AG04449 (cell line): ENCODE measurements at places on chromosomes 5 and 9.

DNA sequence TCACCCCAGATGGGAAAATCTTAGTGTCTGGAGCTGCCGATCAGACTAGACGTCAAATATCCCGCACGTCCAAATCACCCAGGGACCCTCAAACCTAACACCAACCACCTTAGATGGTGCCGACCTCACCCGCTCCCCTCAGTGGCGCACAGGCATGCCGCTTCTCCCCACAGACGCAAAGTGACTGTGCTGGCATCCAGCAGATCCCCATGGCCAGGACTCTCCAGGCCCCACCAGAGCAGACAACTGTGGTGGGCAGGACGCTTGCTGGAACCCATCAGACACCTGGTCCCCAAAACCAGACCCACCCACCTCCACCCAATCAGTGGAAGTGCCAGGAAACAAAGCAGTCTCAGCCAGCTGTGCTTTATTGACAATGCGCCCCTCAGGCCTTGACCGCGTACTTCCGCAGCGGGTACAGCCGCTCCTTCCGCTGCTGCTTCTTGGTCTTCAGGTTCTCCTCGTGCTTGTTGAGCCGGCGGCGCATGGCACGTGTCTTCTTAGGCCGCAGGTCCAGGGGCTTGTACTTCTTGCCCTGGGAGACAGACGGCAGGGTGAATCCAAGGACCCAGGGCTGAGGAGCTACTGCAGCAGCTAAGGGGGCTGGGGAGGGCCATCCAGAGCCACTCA is 4.1 kb downstream of the RPL35 start:
- DNase-seq, result no peak

GRCh38 chr5:168701641-168702040 is 122.5 kb upstream of the PANK3 start:
- no peak for DNase-seq

DNA sequence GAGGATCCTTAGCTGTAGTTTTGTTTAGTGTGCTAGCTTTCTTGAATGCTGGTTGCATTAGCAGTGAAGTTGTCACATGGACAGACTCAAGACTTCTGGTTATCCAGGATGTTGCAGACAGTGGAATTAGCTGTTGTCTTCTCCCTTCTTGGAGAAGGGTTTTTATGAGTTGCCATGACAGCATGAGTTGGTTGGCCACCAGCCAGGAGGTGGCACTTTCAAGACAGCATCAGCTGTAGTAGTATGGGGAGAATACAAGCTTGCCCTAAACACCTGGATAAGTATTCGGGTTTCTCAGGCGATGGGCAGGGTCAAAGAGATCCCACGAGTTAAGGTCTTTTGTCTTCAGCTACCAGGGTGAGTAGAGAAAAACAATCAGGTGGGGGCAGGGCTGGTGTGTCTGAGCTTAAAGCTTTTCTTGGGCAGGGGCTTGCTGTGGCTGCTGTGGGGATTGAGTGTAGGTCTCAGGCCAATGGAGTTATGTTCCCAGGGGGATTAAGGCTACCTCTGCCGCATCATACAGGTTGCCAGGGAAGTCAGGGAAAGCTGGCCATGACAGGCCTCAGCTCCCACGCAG is 7.7 kb upstream of the C5orf47 start:
- no peak for DNase-seq

DNA sequence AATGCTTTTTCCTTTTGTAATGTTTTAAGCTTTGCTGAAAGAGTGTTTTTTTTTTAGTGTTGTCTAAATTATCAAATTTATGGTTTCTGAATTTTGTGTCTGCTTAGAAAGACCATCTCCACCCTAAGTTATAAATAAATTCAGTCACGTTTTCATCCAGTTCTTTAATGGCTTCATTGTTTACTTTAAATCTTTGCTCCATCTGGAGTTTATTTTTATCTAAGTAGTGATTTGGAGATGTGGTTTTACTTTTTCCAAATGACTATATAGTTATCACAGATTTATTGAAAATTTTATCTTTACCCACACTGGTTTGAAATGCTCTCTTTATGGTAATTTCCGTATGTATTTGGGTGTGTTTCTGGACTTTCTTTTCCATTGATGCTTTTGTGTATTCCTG is 577.2 kb upstream of the ZNF608 start:
- DNase-seq, result no peak

GRCh38 chr9:98429613-98430012 is 174.2 kb upstream of the TBC1D2 start:
- peak; percentile 55 for DNase-seq

- DNase-seq, result peak; percentile 73
Measured at GRCh38 chr5:109105631-109106267, 304.0 kb downstream of the PJA2 start.

GRCh38 chr9:16023446-16023845 is 470.6 kb downstream of the CCDC171 start:
- no peak for DNase-seq

GRCh38 chr5:159458217-159458711 is 128.0 kb upstream of the IL12B start:
- no peak for DNase-seq

DNA sequence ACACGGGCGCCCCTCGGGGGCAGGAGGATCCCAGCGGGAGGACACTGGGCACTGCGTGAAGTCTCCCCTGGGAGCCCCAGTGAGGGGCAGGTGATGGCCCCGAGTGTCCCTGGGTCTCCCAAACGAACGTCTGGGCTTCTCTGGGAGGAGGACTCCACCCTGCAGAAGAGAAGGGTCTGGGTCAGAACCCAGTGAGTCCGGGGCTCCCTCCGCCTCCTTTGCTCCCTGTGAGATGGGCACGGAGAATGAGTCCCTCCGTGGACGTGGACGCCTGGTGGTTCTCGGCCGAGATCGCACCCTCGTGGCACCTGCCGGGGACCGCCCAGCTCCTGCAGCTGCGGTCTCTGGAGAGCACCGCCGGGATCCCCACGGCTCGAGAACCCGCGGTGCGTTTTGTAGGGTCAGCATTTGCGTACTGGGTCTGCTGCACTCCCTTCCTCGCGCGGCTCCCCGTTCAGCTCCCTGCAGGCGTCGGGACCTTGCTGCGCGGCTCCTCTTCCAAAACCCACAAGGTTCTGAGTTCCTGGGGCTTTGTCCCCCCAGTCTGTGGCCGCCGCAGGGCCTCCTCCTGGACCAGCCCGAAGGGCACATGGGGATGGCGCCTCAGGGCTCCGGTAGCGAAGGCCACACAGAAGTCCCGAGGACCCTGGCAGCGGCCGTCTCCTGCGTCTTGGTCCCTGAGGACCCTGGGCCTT is 10.2 kb upstream of the CEP72 start:
- DNase-seq, result no peak

DNA sequence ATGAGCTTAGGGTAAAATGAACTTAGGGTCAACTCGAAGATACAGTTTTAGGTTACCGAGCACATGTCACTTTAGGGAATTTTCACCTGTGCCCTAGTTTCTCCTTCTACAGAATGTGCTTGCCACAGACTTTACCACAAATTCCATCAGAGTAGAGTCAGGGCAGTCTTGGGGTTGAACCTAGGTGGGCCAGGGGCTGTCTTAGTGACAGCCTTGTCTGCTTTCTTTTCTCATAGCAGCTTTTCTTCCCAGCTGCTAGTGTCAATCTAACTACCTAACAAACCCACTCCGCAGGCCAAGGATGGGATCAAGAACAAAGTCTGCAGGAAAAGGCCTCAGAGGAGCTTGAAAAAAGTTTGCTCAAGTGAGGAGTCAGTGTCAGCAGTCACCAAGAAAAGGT is 458.1 kb upstream of the CDH18 start:
- no peak for DNase-seq

GRCh38 chr5:95733107-95733665 is 2.0 kb downstream of the RHOBTB3 start:
- DNase-seq, result no peak

DNA sequence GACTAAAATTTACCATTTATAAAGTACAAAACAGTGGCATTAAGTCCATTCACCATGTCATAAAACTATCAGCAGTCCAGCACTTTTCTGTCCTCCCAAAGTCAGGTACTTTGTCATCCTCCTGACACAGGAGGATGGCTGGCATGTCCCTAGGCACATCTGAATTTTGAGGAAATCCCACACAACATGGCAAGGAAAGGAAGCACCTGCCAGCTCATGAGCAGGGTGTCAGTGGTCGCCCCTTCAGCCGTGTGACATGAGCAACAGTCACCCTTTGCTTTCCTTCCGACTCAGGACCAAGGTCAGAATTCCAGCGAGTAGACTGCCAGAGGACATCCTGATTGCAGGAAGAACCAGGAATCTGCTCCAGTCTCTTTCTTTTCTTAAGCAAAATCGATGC is 77.1 kb downstream of the PPARGC1B start:
- no peak for DNase-seq

DNA sequence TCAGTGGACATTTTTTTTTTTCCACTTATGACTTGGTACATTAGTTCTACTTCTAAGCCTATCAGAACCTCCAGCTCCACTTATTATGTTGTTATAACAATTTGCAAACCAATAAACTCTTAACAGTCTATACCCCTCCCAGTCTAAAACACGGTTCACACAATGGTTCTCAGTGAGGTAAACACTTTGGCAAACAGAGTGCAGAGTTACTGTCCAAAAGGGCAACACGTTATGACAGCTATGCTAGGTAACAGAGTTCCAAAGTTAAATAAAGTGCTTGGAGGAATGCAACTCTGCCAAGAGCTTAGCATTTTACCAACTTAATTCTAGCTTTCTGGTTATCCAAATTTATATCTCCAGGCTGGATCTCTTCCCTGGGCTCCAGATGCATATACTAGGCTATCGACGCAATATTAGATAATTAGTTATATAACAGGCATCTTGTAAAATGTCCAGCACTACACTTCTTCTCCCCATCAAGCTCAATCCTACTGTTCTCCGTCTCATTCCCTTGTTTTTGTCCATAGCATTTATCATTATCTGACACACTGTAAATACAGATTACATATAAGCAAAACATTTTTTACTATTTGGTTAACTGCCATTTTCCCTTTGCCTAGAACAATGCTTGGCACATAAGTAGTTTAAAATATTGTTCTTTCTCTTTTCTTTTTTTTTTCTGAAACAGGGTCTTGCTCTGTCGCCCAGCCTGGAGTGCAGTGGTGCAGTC is 14.3 kb downstream of the FNBP1 start:
- no peak for DNase-seq

DNA sequence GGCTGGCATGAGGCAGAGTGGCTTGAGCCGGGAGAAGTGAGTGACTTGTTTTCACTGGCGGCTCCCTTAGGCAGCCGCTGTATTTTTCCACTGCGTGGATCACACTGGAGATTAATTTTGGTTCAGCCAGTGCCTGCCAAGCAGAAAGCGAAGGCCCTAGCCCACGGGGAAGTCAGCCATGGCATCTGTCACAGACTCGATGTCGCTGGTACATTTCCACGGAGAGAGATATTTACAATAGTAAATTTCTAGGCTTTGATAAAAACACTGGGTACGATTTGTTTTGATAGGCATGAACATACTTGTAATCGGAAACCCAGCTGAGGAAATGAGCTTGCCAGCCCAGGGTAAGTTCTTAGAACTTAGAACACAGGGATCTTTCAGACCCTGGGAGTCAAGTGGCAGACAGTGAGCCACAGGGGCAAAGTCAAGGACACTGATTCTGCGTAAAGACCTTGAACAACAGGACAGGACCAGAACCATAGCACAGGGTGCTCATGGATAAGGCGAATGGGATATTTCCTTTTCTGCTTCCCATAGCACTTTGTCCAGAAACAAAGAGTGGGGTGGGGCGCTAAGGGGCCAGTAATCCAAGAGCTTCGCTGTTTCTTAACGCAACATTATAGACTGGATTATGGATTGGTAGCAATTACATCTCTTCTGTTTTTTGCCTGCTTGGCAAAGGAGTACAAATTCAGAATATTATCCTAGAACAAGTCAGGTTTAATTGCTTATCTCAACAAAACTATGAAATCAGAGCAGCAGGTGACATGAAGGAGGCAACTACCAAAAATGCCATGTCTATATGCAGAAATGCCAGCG is 4.5 kb downstream of the DUSP1 start:
- peak; percentile 90 for DNase-seq

- no peak for DNase-seq
Measured at GRCh38 chr9:89765211-89765946, 160.6 kb downstream of the GADD45G start.

- no peak for DNase-seq
Measured at GRCh38 chr5:87266914-87267573, 639 bp upstream of the RASA1 start.

GRCh38 chr9:122367774-122368460 is 2.9 kb upstream of the PTGS1 start:
- DNase-seq, result no peak
